Pulmonary artery endothelial cell (primary cell): ENCODE measurements at places on chromosomes 4 and X. TPM values are rescaled to one million over a fixed set of nuclear protein-coding genes. Genes with fewer than 3 reads are reported as not detected.

The NEUROG2 gene
- total RNA-seq: not detected in 2 replicates

The CPLX1 gene
- 0.13 and 0.14 TPM in 2 replicates for total RNA-seq

The SERPINA7 gene
- not detected in 2 replicates for total RNA-seq

The LRIT3 gene
- 0.04 TPM in 1 of 2 replicates, not detected in the other for total RNA-seq

The SEPTIN6 gene
- 16.1 and 34.0 TPM in 2 replicates for total RNA-seq

The KLKB1 gene
- total RNA-seq: 0.25 TPM in 1 of 2 replicates, not detected in the other

The MTTP gene
- under 0.01 TPM in 1 of 2 replicates, not detected in the other for total RNA-seq

The GUCY1B1 gene
- total RNA-seq: 0.20 TPM in 1 of 2 replicates, not detected in the other

The BEX2 gene
- total RNA-seq: 0.67 and 0.86 TPM in 2 replicates

The HTN3 gene
- total RNA-seq: not detected in 2 replicates

The FAM47C gene
- not detected in 2 replicates for total RNA-seq

The GPC3 gene
- not detected in 2 replicates for total RNA-seq

The FDCSP gene
- not detected in 2 replicates for total RNA-seq

The TAF1 gene
- total RNA-seq: 37.2 and 43.0 TPM in 2 replicates

The STARD8 gene
- 10.3 and 12.3 TPM in 2 replicates for total RNA-seq

The XPNPEP2 gene
- not detected in 2 replicates for total RNA-seq

The FAT1 gene
- 0.53 and 2.2 TPM in 2 replicates for total RNA-seq

The KLHL4 gene
- total RNA-seq: 33.9 and 34.6 TPM in 2 replicates

The SATL1 gene
- not detected in 2 replicates for total RNA-seq

The PROM1 gene
- 0.07 TPM in 1 of 2 replicates, not detected in the other for total RNA-seq

The EPHA5 gene
- not detected in 2 replicates for total RNA-seq

The STATH gene
- not detected in 2 replicates for total RNA-seq

The MUC7 gene
- total RNA-seq: not detected in 2 replicates

The MAGEB1 gene
- not detected in 2 replicates for total RNA-seq

The PPP1R2C gene
- total RNA-seq: not detected in 2 replicates

The OTC gene
- total RNA-seq: not detected in 2 replicates

The UGT2B7 gene
- total RNA-seq: 0.07 TPM in 1 of 2 replicates, not detected in the other

The RAB39B gene
- total RNA-seq: 0.07 TPM in 1 of 2 replicates, not detected in the other

The RAB9A gene
- 17.7 and 23.5 TPM in 2 replicates for total RNA-seq

The RTL3 gene
- not detected in 2 replicates for total RNA-seq

The MXRA5 gene
- not detected in 2 replicates for total RNA-seq

The CFAP299 gene
- total RNA-seq: 0.13 TPM in 1 of 2 replicates, not detected in the other

The IL21 gene
- total RNA-seq: not detected in 2 replicates

The RBM47 gene
- total RNA-seq: 0.18 and 0.20 TPM in 2 replicates

The RAB40A gene
- total RNA-seq: not detected in 2 replicates

The LDB2 gene
- 150 and 155 TPM in 2 replicates for total RNA-seq
